Globus pallidus (tissue), 1 donor: ENCODE measurements at places on chromosomes 3 and 15.

DNA sequence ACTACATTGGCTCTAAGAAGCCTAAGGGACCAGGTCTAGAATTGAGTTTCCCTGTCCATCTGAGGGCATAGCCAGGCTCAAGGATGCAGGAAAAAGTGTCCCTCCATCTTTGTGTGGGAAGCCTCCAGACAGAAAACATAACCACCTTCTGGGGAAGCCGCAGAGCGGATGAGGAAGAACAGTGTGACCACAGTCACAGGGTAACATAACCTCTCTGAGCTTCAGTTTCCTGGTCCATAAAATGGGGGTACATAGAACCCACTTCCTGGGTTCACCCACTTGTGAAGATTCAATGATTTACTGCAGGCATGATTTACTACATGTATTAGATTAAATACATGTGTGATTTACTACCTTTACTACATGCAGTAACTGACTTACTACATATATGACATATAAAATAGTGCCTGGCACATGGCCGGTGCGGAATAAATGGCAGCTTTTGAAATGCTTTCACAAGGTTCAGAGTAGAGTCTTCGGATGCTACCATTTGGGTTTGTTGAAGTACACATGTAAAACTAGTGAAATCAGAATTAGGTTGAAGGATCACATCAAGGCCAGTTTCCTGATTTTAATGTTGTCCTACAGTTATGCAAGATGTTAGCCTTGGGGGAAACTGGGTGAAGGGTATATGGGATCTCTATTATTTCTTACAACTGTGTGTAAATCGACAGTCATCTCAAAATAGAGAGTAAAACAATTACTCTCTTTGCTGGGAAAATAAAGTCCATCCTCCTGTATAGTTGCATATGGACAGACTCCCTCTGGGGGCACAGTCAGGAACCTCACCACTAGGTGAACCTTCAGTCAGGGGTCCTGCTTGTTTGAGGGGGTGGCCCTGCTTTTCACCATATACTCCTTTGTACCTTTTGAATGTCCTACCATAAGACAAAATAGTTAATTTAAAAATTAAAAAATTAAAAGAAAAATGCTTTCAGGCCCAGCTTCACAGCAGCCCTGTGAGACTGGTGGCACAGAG is 86.0 kb downstream of the SEMA5B start:
- DNase-seq, result no peak

- DNase-seq, result no peak
These were observed 46.2 kb downstream of the PTH1R start for GRCh38 chr3:46923559-46924350.

- no peak for DNase-seq
These were observed 40.5 kb downstream of the NUDT16 start for GRCh38 chr3:131421957-131422498.

DNA sequence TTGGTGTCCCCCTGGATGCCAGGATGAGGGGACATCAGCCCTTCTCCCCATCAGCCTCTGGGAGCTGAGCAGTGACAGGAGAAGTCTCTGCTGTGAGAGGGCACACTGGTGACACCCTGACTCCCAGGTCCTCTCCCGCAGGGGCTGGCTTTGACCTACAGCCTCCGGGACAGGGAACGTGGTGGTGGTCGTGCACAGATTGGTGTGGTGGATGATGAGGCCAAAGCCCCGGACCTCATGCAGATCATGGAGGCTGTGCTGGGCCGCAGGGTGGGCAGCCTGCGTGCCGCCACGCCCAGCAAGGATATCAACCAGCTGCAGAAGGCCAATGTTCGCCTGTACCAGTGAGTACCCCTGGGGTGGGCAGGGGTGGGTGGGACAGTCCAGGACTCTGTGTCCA is 6.8 kb downstream of the VILL start:
- DNase-seq, result no peak

GRCh38 chr15:59105854-59106253 is 908 bp downstream of the CCNB2 start:
- DNase-seq, result no peak

DNA sequence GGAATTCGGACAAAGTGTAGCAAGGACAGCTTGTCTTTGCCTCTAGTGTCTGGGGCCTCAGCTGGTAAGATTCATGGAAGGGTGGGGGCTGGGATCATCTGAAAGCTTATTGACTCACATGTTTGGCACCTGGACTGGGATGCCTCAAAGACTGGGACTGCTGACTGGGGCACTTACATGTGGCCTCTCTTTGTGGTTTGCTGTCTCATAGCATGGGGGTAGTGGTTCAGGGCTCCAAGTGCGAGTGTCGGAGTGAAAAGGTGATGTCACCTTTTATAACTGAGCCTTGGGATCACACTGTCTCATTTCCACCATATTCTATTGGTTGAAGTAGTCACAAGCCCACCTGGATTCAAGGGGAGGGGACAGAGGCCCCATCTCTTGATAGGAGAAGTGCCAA is 6.8 kb downstream of the MFSD1 start:
- no peak for DNase-seq

GRCh38 chr3:171563298-171563697 is 103.1 kb upstream of the TNIK start:
- DNase-seq, result no peak

DNA sequence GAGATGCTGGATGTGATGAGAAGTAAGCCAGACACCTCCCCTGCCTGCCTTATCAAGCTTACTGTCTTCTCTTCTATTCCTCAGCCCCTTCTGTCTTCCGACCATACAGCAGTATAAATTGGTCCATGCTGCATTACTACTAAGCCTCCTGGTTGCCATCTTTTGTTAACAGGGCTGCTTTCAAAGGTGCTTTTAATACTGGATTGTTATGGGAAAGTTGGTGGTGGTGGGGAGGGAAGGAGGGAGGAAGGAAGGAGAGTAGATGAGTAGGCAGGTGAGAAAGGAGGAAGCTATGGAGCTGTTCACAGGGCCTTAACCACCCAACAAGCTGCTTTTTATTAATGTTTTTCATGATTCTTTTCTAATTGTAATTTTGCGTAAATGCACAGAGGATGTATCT is 114.9 kb downstream of the SLC25A26 start:
- DNase-seq, result no peak

DNA sequence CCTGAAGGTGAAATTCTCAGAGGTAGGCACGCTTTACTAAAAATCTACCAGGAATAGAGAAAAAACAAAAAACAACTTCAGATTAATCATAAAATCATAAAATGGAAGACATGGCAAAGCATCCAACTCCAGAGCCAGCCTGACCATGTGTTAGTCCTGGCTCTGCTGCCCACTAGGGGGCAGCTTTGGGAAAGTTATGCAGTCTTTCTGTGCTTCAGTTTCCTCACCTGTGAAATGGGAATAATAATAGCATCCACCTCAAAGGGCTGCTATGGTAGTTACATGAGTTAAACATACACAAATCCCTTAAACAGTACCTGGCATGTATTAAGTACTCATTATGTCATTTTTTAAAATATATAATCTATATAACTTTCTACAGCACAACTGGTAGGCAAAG is 52.3 kb downstream of the WNT5A start:
- DNase-seq, result no peak

DNA sequence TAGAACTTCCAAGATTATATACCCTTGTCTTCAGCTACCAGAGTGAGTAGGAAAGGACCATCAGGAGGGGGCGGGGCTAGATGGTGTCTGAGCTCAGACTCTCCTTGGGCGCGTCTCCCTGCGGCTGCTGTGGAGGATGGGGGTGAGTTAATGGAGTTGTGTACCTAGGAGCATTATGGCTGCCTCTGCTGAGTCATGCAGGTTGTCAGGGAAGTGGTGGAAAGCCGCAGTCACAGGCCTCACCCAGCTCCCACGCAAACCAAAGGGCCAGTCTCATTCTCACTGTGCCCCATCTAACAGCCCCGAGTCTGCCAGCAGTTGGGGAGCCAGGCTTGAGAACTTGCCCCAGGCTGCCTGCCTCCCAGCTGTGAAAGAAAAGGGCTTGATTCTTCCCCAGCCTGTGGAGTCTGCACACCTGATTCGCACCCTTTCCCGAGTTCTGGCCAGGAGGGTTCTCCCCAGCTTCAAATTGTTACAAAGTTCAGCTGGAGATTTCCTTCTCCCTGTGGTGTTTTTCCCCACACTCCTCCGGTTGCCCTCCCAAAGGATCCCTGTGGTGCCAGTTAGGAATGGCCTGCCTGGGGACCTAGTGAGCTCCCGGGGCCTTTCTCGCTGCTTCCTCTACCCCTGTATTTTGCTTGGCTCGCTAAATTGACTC is 143.3 kb downstream of the HCN4 start:
- DNase-seq, result no peak

DNA sequence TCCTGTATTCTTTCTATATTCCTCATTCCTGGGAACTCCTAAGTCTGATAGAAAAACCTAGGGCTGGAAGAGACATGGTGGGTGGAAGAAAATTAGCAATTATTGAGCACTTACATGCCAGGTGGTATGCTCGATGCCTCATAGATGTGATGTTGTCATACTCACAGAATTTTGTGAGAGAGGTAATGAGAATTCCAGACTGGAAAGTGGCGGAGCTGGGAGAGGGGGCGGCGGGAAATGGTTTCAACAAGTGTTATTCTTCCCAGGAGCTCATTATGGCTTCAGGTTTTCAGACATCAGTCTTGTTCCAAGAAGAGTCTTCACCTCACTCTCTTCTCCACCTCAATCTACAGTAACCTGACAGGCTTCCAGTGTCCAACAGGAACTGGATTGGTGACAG is 16.2 kb downstream of the TIMP4 start:
- no peak for DNase-seq

GRCh38 chr3:13259831-13260230 is 160.3 kb downstream of the NUP210 start:
- no peak for DNase-seq

DNA sequence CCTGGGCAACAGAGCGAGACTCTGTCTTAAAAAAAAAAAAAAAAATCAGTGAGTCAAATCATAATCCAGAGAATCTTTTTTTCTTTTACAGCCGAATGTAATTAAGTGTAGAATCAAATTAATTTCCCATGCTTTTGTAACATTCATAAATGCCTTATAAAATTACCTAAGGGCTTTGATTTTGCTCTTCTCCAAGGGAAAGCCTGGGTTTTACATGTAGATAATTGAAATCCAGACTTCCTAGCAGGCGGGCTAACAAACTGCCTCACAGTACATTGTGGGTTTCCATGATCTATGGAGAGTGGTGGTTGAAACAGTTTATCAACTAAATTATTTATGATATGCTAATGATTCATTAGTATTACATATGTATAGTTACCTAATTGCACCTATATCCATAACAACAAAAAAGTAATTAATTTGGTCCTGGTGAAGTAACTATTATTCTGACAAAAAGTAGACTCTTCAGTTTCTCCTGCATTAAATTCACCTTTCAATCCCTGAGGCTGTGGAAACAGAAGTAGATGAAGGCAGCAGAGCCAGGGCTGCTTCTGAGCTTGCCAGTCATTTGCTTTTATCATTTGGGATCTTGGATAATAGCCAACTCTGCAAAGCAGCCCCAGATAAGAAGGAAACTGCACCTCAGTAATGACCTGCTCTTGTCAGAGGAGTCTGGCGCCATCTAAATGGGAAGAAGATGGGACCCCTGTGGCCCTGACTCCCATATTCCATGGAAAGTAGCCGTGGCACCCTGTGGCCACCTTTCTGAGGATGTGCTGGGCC is 9.5 kb downstream of the CCR9 start:
- DNase-seq, result no peak

DNA sequence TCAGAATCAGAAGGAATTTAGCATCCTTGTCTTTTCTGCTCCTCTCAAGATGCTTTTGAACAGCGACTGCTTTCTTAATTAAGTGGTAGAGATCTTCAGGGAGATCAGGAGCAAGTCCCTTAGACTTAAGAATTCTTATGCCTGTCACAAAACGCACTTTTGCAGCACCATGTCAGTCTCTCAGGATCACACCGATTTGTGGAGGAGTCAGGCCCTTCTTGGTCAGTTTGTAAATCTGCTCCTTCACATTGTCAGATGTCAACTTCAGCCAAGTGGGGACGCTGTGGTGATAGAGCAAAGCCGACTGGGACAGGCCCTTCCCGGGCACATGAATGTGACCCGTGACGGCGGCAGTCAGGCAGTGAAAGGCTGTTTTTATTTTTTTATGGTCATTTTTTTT is 35.7 kb upstream of the MYZAP start:
- DNase-seq, result no peak

DNA sequence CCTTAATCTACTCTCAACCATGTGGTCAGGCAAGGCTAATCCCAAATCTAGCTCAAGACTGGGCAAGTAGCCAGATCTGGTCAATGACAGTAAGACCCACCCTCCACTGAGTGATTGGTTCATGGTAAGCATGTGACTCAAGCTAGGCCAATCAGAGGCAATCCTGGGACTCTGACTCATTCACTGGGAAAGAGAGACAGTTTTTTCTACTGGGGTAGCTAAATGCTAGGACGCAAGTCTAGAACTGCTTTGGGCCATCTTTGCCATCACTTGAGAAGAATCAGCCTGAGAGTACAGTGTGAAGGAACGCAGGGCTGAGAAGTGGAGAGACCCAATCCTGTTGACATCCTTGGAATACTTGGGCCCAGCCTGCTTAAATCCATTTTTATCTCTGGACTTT is 9.4 kb upstream of the RAD18 start:
- DNase-seq, result no peak

DNA sequence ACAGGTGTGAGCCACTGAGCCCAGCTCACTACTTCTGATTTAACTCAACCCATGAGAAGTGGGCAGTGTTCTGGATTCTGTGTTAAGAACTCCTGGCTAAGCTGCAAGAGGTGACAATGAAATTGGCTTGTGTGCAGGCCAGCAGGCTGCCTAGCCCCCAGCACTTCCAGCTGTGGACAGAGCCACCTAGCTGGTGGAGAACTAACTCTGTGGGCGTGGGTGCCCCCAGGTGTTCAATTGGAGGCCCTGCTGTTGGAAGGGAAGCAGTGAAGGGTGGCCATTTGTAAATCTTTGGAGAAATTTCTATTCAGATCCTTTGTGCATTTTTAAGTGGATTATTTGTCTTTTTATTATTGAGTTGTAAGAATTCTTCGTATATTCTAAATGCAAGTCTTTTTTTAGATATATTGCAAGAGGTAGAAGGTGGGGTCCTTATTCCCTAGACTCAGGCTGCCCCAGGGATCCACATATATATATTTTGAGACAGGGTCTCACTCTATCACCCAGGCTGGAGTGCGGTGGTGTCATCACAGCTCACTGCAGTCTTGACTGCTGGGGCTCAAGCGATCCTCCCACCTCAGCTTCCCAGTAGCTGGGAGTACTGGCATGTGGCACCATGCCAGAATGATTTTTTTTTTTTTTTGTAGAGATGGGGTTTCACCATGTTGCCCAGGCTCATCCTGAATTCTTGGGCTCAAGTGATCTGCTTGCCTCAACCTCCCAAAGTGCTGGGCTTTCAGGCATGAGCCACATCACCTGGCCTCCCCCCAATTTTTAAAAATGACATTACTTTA is 7.2 kb upstream of the SCAMP5 start:
- DNase-seq, result no peak

DNA sequence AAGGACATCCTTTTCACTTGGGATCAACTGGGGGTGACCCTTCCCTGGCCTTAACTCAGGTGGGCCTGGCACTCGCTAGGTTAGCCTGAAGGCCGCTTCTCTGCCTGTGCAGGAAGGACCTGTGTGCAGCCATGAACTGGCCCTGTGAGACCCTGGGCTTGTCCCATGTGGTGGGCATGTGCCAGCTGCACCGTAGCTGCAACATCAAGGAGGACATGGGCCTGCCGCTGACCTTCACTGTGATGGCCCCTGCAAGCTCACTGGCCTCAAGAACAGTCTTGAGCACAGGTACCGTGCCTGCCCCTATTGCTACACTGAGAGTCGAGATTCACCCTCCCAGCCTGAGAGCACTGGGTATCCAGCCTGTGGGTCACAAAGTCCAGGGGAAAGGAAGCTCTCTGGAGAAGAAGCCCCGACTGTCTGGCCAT is 43.0 kb downstream of the SAXO2 start:
- no peak for DNase-seq
